ENCODE measurements at places on chromosomes 5 and 9. TPM values are rescaled to one million over a fixed set of nuclear protein-coding genes. Genes with fewer than 3 reads are reported as not detected.

Gene C5orf46
- total RNA-seq = 0.65 TPM

Gene FST
- 77.1 TPM for total RNA-seq

Gene AJM1
- 2.7 TPM for total RNA-seq

Gene ZNF618
- total RNA-seq = 4.4 TPM

Gene ELAVL2
- total RNA-seq = not detected

Gene CARD6
- total RNA-seq = 10.5 TPM

Gene ANKRD34B
- not detected for total RNA-seq

Gene OSMR
- 99.3 TPM for total RNA-seq

Gene IFNB1
- total RNA-seq = not detected

Gene GIN1
- total RNA-seq = 2.6 TPM

Gene LRRC19
- total RNA-seq = not detected

Gene IL13
- total RNA-seq = not detected

Gene PCDHA9
- total RNA-seq = not detected
